ENCODE measurements at places on chromosomes 2 and 18.
A peak's percentile ranks its signal among the peaks of the same experiment; 100 is the strongest.

DNA sequence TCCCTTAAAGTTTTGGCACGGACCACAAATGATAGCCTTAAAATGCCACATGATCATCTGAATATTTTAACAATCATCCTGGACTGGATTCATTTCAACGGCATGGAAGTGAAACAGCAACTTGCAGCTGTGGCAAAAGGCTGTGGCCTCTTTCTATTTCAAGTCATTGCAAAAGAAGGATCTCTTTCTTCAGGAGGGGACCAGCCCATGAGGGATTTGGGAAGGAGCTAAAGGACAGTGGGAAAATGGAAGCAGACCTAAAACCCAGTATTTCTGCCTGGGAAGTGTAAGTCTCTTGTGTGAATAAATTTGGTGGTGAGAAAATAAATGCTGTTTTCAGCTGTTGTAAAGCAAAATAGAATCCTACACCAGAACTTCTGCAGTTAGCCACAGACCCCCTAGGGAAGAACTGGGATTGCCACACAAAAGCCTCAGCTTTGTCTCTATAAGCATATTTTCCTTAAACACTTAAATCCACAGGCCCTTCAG, 107.3 kb upstream of the ZFP36L2 start:
- no peak for DNase-seq

DNA sequence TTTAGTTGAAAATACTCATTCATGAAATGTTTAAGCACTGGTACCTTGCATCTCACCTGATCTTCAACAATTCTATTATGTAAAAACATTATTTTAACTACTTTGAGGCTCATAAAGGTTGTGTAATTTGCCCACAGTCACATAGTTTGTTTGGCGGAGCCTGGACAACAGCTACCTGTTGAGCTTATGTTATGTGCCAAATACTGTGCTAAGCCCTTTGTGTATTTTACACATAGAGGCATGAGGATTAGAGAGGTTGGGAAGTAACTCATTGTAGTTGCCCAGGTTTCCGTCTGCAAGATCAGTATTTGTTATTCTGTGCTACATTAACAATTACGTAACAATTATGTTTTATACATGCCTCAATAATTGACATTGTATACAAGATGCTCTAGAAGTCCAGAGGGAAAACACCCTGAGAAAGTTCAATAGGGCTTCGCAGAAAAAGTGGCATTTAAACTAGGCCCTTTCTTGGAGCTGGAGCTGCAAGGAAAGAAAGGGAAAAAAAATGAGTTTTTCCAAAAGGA, 80.4 kb downstream of the BOLA3 start:
- DNase-seq, result no peak

DNA sequence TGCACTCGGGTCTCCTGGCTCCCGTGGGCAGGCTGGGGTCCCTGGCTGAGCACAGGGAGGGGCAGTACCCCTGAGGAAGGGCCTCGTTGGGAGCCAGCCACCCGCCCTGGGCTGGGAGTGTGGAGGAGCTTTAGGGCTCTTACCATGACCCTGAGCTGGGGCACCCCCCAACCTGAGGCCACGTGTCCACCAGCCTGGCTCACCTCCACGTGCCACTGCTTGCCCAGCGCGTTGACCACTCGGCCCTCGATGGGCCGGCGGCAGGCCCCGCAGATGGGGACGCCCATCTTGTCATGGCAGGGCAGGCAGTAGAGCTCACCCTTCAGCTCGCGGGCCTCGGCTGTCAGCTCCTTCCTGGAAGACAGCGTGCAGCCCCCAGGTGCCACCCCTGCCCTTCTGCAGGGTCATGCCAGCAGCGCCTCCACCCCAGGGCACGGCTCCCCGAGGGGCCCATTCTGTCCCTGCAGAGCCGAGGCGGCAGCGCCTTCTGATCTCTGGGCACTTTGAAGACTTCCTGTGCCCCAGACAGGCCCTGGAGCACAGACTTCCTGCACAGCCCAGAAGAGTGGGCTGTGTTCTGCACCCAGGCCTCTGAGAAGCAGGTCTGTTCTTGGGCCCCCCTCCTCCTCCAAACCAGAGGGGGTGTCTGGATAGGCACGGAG, 4.0 kb upstream of the GPR17 start:
- DNase-seq, result no peak

DNA sequence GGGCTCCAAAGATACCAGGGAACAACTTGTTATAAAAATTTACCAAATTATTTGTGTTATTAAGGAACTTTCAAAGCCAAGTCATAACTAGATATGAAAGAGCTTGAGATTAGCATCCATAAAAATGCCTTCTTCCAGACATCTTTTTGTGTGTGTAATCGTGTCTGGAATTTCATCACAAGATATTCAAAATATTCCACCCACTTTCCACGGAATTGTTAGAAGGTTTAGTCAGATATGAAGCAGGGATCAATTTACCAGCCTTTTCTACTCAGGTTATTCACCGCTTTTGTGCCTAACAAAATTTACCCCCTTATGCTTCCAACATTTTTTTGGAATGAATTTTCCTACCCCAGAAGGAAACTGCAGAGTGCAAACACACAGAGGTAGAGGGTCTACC, 130.2 kb upstream of the ACVR2A start:
- no peak for DNase-seq

GRCh38 chr2:208153156-208153555, 7.2 kb upstream of the CRYGB start:
- no peak for DNase-seq

GRCh38 chr2:45649462-45649857, 2.0 kb upstream of the PRKCE start:
- DNase-seq, result no peak

GRCh38 chr2:182822733-182823132, 43.7 kb downstream of the FRZB start:
- DNase-seq, result no peak

- no peak for DNase-seq
These were observed 58.7 kb upstream of the SP3 start for GRCh38 chr2:174023591-174024523.

GRCh38 chr2:127173057-127173456, 47.0 kb downstream of the CYP27C1 start:
- DNase-seq, result no peak

GRCh38 chr2:233048569-233049193, 11.5 kb upstream of the INPP5D start:
- DNase-seq, result no peak

DNA sequence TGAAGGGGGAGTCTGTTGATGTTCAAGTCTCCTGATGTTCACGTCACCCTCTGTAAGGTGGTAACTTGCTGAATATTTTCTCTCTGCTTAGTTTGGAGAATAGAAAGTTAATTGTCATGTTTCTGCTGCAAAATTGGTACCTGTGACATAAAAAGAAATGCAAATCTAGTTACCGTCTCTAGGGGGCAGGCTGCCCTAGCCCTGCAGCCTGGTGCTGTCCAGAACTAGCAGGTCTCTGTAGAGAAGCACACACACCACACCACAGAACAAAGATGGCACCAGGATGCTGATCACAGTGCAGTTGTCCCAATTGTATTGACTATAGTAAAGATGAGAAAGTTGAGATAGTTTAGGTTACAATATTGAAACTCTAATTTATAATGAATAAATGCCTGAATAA, 47.0 kb downstream of the SLC9A4 start:
- peak; percentile 61 for DNase-seq

DNA sequence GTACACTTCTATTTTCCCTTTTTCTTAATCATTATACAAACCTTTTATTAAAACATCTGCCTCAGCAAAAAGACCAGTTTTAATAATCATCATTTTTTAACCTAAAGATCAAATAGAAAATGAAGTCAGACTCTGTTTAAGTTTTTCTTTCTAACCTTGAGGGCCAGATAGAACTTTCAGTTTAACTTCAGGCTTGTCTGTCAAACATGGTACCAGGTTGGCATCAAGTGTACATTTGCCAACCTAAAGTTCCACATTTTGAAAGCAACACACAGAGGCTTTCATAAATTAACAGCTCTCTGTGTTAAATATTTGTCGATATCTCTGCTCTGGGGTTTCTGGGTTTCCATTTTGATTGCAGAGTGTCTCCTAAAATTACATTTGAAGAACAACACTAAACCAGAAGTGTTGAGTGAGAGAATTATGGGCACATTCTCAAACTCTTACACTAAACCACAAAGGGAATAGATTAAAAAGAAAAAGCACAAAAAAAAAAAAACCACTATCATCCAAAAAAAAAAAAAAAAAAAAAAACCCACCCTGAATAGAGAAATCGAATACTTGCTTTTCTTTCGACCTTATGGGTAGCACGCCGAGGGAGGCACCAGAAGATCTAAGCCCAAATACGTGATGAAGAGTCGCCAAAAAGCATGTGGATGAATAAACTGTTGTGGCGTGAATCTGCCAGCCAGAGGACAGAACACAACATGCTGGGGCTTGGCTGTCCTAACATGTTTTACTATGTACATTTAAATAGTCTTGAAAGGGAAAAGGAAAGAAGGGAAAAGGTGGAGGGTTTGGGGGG, 166.2 kb downstream of the TCF4 start:
- no peak for DNase-seq

- DNase-seq, result no peak
These were observed 1809.0 kb downstream of the SUCLG1 start for GRCh38 chr2:82650038-82650437.

DNA sequence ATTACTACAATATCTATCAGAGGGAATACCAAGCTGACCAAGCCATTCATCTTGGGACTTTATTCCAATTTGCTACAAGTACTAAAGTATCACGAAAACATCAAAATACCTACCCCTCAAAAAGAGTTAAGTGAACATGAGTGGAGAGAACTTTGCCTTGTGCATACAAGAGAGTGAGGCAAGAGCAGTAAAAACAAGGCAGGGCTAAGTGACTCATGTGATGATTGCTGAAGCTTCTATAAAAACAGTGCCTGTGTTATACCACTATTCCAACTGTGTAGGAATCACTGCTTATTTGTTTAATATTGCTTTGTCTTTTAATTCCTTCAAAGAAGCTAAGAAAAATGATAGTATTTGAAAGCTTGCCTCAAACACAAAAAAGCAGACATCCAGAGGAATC, 61.2 kb downstream of the FARSB start:
- no peak for DNase-seq

DNA sequence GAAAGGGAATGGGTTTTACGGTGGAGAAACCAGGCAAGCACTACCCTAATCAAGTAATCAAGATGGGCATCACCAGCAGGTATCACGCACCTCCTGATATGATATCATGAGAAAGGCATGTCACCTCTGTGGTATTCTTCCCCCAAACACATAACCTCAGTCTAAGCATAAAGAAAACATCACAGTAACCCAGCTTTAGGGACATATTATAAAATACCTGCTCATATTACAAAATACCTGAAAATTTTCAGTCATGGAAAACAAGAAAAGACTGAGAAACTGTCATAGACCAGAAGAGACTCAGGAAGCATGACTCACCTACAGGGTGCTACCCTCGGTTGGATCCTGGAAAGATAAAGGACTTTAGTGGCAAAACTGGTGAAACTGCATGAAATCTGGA, 30.5 kb downstream of the GCKR start:
- no peak for DNase-seq

DNA sequence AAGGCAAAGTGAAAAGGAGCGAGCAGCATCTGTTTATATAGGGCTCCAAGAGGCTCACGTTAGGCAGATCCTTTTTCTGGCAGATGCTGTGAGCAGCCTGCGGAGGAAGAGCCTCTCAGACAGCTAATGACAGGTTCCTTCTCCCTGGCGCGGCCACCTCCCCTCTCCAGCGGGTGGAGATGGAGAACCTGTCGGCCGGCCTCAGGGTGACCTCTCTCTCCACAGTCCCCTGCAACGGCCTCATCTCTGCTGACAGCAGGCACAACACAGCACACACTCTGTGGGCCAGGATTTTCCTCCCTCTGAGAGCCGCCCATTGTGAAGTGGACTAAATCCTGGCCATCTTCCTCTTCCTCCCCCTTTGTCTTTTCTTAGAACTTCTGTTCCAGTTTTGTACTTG, 119.8 kb downstream of the PRKCE start:
- no peak for DNase-seq

DNA sequence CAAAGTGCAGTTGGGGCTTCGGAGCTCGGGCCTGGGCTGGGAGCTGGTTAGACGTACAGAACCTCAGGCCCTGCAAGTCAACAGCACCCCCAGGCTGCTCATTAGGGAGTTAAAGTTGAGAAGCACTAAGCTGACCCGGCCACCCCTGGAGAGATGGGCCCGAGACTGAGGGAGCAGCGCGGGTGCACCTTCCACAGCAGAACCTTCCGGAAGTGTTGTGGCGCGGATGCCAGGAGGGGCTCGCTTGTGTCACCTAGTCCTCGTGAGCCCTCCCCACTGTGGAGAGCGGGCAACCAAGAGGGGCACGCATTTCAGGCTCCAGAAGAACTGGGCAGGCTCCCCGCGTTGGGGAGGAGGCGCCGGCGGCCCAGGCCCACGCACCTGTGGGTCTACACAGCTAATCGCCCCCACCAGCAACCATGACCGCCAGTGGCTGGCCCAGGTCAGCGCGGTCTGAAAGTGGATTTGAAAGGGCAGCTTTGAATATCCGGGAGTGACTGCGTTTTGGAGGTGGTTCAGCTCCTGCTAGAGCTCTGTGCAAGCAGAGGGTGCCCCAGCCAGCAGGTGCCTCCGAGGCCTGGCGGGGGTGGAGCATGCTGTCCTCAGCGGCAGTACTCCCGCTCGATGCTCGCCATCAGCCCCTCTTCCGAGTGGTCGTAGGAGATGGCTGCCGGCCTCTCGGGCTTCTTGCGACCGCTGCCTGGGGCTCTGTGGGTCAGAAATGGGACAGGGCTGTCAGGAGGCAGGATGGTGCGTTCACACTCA, 15.1 kb downstream of the KLF11 start:
- no peak for DNase-seq

- DNase-seq, result no peak
These were observed 828 bp downstream of the DYNC1I2 start for GRCh38 chr2:171688129-171688465.

DNA sequence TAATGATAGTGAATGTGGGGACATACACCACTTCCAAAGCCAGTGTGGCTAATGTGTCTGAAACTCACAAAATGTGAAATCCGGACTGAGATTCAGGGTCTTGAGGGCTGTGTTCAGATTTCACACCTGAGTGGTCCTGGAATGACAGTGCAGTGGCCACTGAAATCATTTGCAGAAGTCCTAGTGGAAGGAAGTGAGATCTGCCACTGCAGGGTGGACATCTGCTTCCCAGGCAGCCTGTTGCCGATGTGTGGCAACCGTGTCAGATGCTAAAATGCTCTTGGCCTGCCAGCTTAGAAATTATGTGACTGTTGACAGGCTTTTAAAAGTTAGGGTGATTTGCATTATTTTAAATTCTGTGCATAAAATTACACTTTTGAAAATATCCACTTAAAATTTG, 77.8 kb upstream of the TMEM200C start:
- DNase-seq, result no peak

GRCh38 chr18:8366656-8367055, 242.6 kb upstream of the RAB12 start:
- no peak for DNase-seq

- DNase-seq, result no peak
These were observed 238.7 kb downstream of the ERBB4 start for GRCh38 chr2:212299943-212300342.

- no peak for DNase-seq
These were observed 58.7 kb downstream of the CD226 start for GRCh38 chr18:69889009-69889408.

GRCh38 chr18:1103537-1103936, 198.9 kb downstream of the ADCYAP1 start:
- no peak for DNase-seq
